ENCODE measurements at places on chromosomes 12 and 14. TPM values are rescaled to one million over a fixed set of nuclear protein-coding genes. Genes with fewer than 3 reads are reported as not detected.

The NGB gene
- total RNA-seq, result not detected

The SIRT4 gene
- total RNA-seq, result 2.4 TPM

The SLC16A7 gene
- total RNA-seq, result 2.2 TPM

DNA sequence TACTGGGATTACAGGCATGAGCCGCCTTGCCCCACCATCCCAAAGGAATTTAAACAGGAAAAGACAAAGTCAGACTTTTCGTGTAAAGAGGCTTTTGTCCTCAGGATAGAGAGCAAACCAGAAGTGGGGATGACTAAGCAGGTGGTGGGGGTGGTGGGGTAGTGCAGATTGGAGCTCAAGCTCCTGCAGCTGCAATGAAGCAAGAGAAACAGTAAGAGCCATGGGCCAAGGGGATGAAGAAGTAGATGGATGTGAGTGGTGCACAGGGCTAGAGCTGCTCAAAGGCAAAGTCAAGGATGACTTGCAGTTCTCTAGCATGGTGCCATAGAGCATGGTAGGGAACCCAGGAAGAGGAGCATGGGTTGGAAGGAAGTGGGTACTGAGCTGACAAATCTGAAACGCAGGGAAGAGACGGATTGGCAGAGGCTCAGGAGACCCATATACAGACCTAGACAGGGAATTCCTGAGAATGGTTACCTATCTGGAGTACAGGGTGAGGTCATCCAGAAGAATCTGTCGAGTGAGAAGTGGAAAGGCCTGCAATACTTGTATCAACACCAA, 11.4 kb upstream of the RNF34 start:
- no peaks in the 10 kb centered on the region for H3K27me3 ChIP-seq
- DNase-seq, result no peak
- H3K4me3 ChIP-seq, result no peak overlapping the region
- H3K36me3 ChIP-seq, result no peaks in the 10 kb centered on the region
- H3K4me1 ChIP-seq, result no peaks in the 10 kb centered on the region

GRCh38 chr12:108950991-108951739, 69.7 kb downstream of the SVOP start:
- no peaks in the 10 kb centered on the region for H3K36me3 ChIP-seq
- H3K4me3 ChIP-seq, result no peak overlapping the region
- peaks cover 4% of the 10 kb centered on the region for H3K27me3 ChIP-seq
- H3K4me1 ChIP-seq, result no peaks in the 10 kb centered on the region

DNA sequence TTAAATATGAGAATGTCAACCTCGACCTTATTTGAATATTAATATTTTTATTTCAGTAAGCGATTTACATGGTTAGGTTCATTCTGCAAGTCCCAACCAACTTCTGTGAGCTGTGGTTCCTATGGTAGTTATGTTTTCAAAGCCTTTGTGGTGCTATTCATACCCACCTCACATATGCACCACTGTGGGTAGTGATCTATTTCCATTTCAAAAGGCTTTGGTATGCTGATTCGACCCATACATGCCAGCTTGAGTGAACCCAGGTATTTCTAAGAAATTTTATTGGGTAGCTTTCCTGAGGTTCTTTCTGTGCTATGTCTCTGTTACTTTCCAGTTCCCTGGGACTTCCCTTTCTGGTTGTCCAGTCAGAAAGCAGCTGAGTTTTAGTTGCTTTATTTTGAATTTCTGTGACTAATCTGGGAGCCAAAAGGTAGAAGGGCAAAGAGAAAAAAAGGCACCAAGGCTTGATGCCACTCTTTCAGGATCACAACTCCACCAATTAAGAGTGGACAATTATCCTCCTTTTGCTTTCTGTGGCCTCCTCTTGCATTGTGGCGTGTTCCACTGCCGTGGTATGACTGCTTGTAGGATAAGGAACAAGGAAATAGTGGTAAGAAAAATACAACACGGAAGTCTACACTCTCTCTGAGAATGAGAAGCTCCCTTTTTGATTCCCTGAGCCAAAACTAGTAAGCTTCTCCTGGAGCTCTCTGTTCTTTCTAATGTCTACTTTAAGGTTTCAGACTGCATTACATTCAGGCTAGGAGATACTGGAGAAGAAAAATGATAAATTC, 729.1 kb downstream of the NOVA1 start:
- DNase-seq, result no peak
- no peaks in the 10 kb centered on the region for H3K36me3 ChIP-seq
- no peak overlapping the region for H3K27ac ChIP-seq
- H3K27me3 ChIP-seq, result no peaks in the 10 kb centered on the region
- H3K4me3 ChIP-seq, result no peak overlapping the region
- H3K4me1 ChIP-seq, result no peaks in the 10 kb centered on the region
